COLO829 (cell line): ENCODE measurements at places on chromosomes 7 and 10.
A peak's percentile ranks its signal among the peaks of the same experiment; 100 is the strongest.

DNA sequence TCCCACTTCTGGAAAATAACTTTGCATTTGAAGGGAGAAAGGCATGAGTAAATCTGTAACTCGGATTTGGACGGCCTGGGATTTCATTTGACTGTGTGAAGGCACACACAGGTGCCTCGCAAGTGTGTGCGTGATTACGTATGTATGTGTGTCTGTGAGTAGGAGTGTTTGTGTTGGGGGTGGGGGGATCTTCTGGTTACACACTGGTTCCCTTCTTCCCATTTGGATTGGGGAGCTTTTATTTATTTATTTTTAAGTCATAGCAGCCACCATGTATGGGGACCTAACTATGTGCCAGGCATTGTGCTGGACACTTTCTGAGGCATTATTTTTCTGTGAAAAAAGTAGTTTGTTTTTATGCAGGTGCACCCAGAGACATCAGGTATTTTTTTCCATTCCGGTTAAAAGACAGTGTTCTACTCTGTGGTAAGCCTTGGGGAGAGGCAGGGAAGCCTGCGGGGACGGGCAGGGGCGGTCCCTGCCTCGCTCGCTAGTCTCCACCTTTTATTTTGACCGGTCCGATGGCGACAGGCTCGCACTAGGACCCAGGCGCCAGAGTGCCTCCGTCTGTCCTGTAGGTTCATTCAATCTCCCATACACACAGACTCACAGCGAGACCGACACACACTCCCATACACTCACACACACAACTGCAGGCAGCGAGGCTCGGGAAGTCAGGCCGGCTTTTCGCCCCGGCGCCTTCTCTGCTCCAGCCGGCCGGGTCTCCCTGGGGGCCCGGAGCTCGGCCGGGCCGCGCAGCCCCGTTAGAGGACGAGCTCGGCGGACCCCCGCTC lies at the start of gene MXI1:
Gene MXI1 (plus strand): TSS at position 595 of the 794 bp plus-strand sequence. CDS start 204 bp downstream, outside the sequence.
- peak; percentile 45 for DNase-seq

- DNase-seq: peak; percentile 75
Observed at GRCh38 chr7:134885967-134886352, 100.3 kb upstream of the AGBL3 start.

DNA sequence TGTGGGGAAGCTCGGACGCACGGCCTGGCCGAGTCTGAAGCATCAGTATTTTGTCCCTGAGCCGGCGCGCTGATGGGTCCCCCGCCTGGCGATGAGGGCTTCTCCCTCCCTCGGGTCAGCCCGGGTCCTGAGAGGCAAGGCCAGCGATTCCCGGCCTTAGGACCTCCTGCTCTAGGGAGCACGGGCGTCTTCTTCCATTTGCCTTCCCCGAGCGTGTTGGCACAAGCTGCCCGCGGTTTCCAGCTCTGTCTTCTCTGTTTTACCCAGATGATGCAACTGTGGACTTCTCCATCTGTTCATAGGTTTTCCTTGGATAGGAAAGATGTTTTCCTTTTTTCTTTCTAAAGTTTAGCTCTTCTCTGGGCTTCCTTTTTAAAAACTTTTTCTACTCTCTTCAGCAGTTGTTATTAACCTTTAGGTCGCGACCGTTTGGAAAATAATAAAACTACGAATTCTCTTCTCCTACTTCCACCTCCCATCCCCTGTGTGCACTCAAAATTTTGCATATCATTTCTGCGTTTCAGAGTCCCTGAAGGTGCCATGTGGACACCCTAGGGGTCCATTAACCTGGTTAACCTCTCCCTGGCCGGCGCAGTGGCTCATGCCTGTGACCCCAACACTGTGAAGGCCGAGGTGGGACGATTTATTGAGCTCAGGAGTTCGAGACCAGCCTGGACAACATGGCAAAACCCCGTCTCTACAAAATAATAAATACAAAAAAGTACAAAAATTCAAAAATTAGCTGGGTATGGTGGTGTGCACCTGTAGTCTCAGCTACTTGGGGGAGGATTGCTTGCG lies 1.4 kb upstream of the SLC25A28 start:
- DNase-seq: no peak

DNA sequence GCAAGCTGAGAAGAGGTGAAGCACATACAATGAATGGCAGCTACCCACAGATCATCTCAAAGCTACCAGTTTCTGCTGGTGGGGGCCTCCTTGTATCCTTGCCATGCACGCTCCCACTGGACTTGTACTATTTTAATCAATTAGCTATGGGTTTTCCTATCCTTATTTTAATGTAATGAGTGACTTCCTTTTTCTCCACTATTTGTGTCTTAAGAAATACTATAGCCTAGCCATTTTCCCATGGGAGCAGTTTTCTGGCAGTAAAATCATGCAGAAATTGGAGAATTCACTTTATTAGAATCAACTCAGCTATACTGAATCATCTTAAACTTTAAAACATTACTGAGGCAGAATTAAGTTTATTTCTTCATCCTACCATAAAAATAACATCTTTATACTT lies 73.5 kb downstream of the CTNNA3 start:
- no peak for DNase-seq

GRCh38 chr7:191105-191980 lies 1.0 kb upstream of the FAM20C start:
- peak; percentile 34 for DNase-seq

DNA sequence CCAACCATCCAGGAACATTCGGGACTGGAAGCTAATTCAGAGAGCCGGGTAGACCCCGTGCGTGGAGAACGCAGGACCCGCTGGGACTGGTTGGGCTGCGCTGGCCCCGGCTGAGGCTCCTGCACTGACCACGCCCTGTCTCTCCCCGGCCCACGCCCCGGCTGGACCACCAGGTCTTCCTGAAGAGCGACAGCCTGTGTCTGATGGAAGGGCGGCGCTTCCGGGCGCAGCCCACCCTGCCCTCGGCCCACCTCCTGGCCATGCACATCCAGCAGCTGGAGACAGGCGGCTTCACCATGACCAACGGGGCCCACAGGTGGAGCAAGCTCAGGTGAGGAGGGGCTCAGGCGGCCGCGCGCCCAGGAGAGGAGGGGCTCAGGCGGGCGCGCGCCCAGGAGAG lies 10.2 kb upstream of the UTF1 start:
- DNase-seq: no peak

- DNase-seq: no peak
Observed at GRCh38 chr7:50553973-50554372, 11.2 kb downstream of the DDC start.

GRCh38 chr7:156942708-156943090 lies 6.8 kb upstream of the NOM1 start:
- no peak for DNase-seq

GRCh38 chr10:124646483-124647352 lies 97.5 kb downstream of the FAM53B start:
- no peak for DNase-seq

- no peak for DNase-seq
Observed at GRCh38 chr7:102810916-102811315, 62.1 kb downstream of the FAM185A start.
